Stimulated activated CD4-positive, alpha-beta T cell treated with anti-CD3 and anti-CD28 coated beads, Interleukin-4, amount 100 ng/mL, for 48 hours (primary cell): ENCODE measurements at places on chromosomes 16 and 17.

DNA sequence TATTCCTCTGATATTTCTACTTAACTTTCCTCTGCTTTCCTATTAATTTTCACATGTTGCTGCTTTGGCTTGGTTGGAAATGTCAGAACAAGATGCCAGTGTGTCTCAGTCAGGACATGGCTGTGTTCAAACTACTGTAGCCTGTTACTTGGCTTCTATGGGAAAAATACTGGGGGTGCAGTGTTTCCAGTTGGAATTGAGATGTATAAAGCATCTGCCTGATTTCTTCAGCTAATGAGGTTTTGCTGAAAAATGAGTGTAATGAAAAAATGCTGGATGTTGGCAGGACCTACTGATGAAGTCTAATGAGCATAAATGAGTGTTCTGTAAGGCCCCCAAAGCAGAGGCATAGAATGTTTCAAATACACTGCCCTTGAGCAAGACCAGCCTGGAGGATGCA is 166.6 kb downstream of the PHKB start:
- no peak for DNase-seq

GRCh38 chr17:35514564-35514963 is 22.9 kb downstream of the SLFN12L start:
- no peak for DNase-seq

- no peak for DNase-seq
Observed at GRCh38 chr17:66990047-66990446, 25.5 kb downstream of the CACNG4 start.

DNA sequence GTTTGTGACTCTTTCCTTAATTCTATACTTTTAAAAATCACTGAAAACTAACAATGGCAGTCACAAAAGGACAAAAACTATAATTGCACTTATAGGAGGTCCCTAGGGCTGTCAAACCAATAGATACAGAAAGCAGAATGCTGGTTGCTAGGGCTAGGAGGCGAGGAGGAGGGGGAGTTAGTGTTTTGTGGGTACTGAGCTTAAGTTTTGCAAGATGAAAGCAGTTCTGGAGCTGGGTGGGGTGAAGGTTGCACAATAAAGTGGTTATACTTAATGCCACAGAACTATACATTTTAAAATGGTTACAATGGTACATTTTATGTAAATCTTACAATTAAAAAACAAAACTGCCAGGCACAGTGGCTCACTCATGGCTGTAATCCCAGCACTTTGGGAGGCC is 27.3 kb downstream of the NUBP1 start:
- no peak for DNase-seq

DNA sequence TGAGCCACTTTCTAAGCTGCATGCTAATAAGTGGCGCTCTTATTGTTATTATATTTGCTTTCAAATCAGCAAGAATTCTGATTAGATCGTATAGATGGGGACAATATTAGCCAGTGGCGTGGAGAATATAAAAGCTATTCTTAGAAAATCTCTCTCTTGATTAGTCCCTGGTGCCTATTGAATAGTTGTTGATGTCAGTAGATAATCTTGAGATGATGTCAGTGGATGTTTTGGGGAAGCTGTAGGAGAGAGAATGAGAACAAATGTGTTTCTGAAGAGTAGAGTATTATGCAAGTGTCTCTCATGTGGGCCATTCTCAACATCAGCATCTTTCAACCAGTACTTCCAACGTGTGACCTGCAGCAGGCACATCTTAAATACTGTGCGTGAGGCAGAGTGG is 445.7 kb downstream of the GRIN2A start:
- DNase-seq = no peak

DNA sequence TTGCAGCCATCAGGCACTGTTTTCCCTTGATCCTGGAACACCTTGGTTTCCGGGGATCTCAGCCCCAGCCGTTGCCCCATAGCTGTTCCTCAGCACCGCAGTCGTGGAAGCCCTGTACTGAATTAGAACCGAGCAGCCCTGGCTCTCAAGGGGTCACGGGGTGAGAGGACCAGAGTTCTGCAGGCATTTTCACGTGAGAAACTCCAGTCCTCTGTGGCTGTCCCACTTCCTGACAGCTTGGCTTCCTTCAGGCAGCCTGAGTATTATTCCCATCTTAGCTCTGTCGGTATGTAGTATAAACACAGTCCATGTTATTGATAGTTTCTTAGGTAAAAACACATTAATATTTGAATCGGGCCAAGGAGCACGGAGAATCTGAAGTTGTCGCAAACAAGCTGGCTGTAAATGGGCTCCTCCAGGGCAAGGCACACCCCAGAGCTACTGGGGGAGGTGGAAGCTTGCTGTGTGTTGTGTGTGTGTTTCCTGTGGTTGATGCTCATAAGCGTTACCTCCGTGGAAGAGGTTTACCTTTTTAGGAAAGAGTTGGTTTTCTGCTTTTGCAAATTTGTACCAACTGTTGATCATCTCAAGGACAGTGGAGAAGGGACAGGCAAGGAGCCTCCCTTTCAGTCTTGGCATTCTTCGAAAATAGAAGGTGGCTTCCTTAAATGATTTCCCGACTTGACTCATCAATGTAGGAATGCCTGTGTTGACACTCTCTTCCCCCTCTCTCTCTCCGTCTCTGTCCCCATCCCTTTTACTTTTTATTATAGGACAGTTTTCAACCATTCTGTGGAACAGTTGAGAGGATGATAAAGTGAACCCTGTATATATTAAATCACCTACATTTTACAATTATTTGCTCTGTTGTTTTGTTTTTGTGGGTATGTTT is 208.9 kb upstream of the CHMP6 start:
- DNase-seq = no peak

DNA sequence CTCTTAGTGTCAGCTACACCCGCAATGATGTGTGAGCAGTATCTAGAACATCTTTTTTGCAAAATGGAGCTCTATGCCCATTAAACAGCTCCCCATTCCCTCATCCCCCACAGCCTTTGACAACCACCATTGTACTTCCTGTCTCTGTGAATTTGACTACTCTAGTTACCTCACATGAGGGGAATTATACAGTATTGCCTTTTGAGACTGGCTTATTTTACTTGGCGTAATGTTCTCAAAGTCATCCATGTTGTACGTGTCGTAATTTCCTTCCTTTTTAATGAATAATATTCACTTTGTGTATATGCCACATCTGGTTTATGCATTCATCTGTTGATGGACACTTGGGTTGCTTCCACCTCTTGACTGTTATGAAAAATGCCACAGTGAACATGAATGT is 23.2 kb upstream of the CCL22 start:
- no peak for DNase-seq

DNA sequence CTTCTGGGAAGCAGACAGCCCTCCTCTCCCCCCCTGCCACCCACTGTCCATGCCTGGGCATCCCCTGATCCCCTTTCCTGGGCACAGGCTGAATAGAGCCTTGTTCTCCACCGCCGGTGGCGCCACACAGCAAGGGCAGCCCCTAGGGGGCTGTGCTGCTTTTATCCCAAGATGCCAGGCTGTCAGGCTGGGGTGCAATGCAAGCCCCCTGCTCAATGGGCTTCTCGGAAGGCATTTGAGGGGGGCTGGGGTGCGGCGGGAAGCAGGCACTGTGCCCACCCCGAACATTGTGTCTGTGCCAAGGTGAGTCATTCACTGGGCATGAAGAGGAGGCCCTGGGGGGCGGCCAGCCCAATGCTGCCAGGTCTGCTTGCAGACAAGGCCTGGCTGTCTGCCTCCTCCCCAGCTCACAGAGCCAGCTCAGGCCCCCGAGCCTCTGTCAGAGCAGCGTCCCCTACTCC is 1.5 kb upstream of the GFAP start:
- no peak for DNase-seq
